ENCODE measurements at places on chromosomes 7 and 10. TPM values are rescaled to one million over a fixed set of nuclear protein-coding genes. Genes with fewer than 3 reads are reported as not detected.
A peak's percentile ranks its signal among the peaks of the same experiment; 100 is the strongest.

- DNase-seq: no peak
Observed at GRCh38 chr7:151351967-151352366, 10.4 kb downstream of the NUB1 start.

GRCh38 chr10:73867126-73867807, 7.1 kb downstream of the CAMK2G start:
- DNase-seq: no peak

DNA sequence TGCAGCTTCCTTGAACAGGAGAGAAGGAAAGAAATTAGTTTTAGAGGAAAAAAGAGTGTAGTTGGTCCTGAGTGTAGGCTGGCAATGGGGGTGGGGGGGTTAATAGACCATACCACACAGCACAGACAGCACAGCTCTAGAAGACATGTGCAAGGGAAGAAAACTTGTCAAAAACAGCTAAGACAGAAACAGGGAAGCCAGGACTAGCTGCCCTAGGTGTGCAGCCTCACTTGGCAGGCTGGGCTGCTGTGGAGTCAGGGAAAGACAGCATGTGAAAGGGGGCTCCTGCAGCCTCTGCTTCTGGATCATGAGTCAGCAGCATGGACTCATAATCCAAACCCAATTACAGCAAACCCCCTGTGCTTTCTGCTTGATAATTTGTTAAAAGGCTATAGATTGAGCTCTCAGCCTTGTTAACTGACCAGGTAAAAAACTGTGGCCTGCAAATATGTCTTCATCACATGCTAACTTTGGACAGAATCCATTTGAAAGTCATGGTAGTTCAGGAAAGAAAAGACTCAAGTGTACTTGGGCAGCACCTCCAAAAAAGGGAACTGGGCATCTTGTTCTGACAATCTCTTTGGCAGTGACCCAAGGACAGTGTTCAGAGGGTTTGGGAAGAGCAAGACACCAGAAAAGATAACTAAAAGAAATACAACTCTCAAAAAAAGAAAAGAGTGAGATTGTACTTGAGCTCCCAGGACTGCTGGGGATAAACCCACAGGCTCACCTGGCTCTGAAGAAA, 142.2 kb upstream of the VWC2 start:
- no peak for DNase-seq

DNA sequence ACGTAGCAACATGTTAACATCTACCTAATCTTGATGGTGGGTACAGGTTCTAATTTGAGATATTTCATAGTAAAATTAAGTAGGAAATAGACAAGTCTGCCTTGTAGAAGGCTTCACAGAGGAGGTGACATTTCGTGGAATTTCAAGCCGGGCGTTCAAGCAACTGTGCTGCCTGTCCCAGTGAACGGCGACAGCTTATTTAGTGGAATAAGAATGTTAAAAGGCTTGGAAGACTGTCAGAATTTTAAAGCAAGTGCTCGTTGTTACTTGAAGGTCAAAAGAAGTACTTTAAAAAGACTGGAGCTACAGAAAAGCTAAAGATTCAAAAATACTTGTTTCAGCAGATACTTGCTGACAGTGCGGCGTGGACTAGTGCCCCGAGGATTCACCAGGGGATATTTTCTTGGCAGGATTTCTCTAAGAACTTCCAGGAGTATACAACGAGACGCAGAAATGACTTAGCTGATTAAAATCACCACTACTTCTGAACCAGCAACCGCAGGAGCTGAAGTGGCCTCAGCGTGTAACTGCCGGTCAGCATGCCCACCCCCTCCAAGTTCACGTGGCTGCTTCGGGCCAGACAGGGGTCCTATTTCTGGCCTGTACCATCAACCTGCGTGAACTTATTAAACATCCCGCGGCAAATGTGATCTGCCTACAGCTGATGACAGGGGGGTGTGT, 46.5 kb downstream of the CTBP2 start:
- peak; percentile 24 for DNase-seq

GRCh38 chr10:43202657-43203447, 64.0 kb downstream of the RASGEF1A start:
- DNase-seq: peak; percentile 49

- DNase-seq: no peak
Observed at GRCh38 chr10:28331066-28331465, 28.2 kb upstream of the MPP7 start.

DNA sequence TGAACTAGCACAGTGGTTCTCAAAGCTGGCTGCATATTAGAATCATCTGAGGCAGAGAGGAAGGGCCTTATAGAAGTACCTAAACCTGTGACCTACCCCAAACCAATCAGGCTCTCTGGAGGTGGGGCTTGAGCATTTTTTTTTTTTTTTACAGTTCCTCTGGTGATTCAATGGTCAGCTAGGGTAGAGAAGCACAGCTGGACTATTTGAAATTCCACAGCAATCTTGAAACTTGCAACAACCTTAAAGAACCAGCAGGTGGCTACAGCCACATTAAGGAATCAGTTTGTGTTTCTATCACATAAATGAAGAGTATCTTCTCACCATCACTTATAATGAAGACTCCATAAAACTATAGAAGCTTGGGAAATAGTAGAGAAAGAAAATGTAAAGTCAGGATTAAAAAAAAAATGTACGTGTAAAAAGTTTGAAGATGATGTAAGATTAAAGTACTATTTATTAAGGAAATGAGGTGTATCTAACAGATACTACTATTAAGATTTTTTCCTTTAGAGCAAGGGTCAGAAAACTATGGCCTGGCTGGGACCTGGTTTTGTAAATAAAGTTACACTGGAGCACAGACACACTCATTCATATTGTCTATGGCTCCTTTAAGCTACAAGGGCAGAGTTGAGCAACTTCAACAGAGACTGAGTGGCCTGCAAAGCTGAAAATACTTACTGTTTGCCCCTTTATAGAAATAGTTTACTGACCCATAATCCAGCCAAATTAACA, 3.8 kb downstream of the RTKN2 start:
- no peak for DNase-seq

GRCh38 chr7:159031135-159031701, 113.4 kb downstream of the VIPR2 start:
- no peak for DNase-seq

DNA sequence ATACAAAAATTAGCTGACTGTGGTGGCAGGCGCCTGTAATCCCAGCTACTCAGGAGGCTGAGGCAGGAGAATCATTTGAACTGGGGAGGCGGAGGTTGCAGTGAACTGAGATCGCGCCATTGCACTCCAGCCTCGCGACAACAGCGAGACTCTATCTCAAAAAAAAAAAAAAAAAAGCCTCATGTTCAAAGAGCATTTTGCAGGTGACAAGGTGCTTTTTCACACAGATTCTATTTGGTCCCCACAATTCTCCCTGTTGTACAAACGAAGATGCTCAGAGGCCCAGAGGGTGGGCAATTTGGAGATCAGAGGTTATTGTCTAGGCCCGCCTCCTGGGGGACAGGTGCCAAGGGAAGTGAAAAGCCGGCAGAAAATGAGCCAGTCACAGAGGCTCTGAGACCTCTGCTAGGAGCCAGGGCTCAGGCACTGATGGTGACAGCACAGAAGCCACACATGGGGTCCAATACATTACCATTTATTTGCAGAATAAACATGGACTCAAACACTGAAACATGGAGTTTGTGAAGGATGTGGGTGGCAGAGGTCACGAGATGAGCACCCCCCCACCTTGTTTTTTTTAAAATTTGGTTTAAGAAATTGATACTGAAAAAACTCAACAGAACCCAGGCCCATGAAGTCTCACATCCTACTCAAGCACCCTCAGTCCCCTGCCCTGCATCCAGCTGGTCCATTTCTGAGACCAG, 882 bp upstream of the GAL3ST4 start:
- DNase-seq: no peak

GRCh38 chr7:105098863-105099515, 85.0 kb downstream of the KMT2E start:
- no peak for DNase-seq

- peak; percentile 25 for DNase-seq
Observed at GRCh38 chr7:8724080-8724718, 290.8 kb downstream of the NXPH1 start.

- no peak for DNase-seq
Observed at GRCh38 chr7:29852457-29852856, 46.1 kb downstream of the WIPF3 start.

The CHAT gene
- total RNA-seq: 0.82 TPM

The NACAD gene
- total RNA-seq: 1.5 TPM

The FAM25A gene
- total RNA-seq: not detected

The GPR22 gene
- not detected for total RNA-seq

The PLPP4 gene
- total RNA-seq: 0.47 TPM

Measured in left colon (tissue), 2 donors.